ENCODE measurements at places on chromosomes 16 and 17.

DNA sequence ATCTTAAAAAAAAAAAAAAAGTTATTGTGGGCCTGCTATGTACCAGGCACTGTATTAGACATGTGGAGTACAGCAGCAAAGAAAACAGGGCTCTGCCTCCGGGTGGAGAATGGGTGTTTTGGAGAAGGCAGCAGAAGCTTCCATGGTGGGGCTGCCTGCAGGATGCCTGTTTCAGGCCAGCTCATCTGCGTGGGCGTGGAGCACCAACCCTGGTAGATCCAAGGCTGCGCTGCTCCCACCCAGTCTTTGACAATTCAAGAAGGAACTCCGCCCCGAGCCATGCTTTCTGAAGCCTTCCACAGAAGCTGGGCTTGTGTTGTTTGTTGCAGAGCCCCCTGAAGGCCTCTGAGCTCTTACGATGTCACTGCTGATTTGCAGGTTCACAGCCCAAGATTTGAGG is 23.2 kb upstream of the CACNG1 start:
- DNase-seq = no peak

GRCh38 chr17:43079641-43080302 is 45.4 kb downstream of the BRCA1 start:
- DNase-seq = no peak

DNA sequence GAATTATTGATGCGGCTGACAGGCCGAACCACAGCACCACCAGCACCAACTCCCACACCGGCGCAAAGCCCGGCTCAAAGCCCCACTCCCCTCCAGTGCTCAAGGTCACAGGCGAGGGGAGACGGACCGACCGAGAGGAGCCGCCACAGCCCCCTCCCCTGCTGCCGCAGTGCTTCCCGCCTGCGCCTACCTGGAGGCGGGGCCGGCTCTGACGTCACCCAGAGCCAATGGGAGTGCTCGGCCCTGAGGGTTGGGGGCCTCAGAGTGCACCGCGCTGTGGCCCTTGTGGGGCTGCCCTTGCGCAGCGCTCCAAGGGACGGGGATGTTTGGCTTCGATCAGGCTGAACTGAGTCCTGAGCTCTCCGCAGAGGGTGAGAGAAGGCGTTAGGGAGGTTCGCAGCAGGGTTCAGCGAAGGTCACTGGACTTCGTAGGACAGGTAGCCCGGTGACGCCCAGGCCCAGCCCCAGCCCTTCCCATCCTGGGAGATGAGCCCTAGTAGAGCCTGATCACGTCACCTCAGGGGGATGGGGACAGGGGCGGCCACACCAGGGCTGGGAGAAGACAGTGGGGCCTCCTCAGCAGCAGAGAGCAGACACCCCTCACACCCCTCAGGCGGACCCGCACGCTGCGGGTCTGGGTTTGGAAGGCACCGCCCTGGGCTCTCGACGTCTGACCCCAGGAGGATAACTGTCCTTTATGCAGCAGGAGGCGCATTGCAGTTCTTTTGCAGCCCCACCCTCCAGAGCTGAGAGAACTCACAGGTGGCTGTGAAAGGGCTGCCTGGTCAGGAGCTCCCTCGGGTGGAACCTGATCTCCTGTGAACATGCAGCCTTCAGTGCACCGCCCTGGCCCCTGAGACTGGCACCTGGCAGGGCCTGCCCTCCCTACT is 1.5 kb downstream of the NDRG4 start:
- peak; percentile 86 for DNase-seq

DNA sequence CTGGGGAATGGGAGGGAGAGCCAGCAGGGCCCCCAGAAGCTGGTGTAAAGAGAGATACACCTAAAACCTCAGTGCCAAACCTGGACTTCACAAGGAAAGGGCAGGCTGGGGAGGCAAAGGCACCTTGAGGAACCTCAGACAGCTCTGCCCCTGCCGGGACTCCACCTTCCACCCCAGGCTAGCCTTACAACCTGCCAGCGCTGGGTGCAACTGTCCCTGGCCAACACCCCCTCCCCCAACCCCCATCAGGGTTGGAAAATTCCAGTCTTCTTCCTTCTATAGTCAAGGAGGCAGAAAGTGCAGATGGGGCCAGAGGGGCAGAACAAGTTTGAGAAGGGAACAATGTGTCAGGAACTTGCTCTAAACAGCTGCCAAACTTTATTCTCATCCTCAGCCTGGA is 2.2 kb downstream of the YBX2 start:
- DNase-seq = no peak

GRCh38 chr17:76083536-76084182 is 4.7 kb downstream of the ZACN start:
- DNase-seq = no peak

DNA sequence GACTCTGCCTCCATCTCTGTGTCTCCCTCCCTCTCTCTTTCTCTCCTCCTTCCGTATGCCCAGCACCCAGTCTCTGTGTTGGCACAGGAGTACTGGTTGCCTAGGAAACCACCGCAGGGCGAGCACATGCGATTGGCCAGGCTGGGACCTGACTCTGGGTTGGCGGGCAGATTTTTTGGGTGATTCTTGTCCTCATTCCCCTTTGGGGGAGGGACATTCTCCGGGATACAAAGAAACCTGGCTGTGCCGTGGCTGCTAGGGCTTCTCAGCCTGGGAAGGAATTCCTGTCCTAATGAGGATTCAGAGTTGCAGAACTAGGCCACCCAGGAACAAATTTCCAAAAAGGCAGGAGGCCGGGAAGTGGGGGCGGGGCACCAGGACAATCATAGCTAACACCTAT is 168.9 kb downstream of the SHISA9 start:
- peak; percentile 33 for DNase-seq

- no peak for DNase-seq
Measured at GRCh38 chr16:24854607-24855171, 8.9 kb downstream of the SLC5A11 start.

- no peak for DNase-seq
Measured at GRCh38 chr17:17886226-17886625, 49.4 kb upstream of the SREBF1 start.

DNA sequence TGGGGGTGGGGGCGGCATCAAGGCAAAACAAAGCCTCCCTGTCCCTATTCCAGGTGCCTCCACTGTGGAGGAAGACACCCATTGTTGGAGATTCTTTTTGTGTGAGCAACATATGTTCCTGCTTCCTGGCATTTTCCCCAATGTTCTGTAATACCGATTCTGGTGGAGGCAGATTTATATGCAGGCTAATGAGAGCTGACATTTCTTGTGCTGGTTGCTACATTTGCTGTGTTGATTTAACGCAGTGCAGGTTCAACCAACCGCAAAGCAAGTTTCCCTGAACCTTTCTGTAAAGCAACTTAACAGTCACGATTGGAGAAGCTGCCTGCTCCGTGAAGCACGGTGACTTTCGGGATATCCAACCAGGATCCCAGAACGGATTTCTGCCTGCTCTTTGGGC is 260.5 kb downstream of the CBLN1 start:
- DNase-seq = no peak

DNA sequence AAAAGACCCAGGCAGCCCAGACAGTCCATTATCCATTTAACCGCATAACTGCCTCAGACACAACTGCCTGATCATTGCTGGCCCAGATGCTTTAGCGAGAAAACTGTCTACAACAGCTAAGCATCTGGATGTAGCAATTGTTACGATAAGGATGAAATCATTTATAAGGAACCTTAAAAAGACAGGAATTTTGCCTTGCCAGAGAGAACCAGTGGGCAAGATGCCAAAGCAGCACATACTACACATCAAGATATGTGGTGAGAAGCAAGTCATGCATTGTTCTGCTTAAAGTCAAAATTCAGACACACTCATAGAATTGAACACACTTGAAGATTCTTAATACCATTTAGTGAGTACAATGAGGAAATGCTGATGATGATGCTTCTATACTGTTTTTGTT is 1525.3 kb downstream of the CDH8 start:
- no peak for DNase-seq

GRCh38 chr17:46817151-46817900 is 1.2 kb downstream of the WNT3 start:
- DNase-seq = no peak

DNA sequence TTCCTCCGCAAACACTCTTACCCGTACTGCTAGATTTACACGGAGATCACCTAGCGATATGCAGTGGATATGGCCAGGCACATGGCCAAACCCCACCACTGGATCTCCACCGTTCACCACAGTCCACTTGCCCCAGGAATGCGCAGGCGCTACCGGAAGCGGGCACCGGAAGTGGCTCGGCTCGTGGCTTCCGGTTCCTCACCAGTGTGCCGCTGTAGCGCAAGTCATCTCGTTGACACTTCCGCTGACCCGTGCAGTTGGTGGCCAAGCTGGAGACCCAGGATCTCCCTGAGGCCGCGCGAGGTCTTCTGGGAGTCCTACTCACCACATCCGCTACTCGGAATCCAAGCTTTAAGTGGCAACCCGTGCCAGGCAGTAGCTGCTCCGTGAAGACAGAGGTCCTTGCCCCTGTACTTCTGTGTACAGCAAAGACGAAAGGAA is 11.5 kb downstream of the ZNF597 start:
- peak; percentile 44 for DNase-seq

GRCh38 chr17:69912805-69913204 is 162.2 kb upstream of the KCNJ16 start:
- no peak for DNase-seq

DNA sequence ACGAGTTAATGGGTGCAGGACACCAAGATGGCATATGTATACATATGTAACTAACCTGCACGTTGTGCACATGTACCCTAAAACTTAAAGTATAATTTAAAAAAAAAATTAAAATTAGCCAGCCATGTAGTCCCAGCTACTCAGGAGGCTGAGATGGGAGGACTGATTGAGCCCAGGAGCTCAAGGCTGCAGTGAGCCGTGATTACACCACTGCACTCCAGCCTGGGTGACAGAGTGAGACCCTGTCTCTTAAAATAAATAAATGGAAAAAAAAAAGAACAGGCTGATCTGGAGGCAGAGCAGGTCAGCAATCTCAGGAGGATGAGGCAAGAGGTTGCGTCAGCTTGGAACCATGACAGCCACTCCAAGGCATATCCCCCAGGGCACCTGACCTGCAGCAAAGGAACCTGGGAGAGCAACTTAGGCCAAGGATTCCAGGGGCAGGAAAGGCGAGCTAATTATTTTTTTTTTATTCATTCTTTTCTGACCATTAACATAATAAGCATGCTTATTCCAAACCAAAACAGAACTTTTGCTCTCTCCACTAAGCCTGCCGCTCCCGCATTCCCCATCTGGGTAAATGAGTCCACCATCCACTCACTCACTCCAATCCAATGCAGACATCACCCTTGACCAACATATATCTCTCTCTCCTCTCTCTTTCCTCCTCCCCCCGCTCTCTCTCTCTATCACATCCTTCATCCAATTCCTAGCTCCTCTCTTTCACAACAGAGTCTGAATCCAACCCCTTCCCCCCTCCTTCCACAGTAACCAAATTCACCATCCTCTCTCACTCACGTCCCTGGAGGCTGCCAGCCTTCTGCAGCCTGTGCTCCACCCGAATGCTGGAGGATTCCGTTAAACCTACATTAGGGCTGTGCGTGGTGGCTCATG is 47.7 kb downstream of the TK2 start:
- no peak for DNase-seq

DNA sequence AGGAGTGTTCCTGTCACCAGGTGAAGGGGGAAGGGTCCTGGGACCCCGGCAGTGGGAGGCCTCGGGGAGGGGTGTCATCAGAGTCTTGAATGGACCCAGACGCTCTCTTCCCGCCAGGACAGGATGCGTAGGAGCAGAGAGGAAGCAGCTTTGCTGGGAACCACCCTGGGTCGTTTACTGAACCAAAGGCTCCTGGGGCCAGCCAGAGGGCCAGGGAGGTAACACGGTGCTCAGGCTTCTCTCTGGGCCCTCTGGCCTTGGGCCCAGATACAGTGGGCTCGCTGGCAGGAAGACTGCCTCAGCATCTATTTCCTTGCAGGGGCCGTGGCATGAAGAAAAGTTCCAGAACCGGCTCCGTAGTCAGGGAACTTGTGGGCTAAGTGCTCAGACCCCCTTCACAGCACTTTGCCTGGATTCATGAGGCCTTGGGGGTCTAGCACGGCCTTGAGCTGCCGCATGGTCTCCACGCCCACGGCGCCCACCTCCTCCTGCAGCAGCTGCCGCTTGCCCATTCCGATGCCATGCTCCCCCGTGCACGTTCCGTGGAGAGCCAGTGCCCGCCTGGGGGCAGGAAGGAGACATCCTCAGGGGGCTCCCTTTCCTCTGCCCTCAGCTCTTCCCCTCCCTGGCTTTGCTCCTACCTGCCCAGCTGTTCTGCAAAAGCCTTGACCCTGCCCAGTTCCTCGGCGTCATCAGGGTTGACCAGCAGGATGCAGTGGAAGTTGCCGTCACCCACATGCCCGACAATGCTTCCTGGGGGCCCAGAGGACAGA is 4.4 kb downstream of the LDHD start:
- no peak for DNase-seq

GRCh38 chr16:10865991-10866966 is 10.7 kb upstream of the CIITA start:
- no peak for DNase-seq

DNA sequence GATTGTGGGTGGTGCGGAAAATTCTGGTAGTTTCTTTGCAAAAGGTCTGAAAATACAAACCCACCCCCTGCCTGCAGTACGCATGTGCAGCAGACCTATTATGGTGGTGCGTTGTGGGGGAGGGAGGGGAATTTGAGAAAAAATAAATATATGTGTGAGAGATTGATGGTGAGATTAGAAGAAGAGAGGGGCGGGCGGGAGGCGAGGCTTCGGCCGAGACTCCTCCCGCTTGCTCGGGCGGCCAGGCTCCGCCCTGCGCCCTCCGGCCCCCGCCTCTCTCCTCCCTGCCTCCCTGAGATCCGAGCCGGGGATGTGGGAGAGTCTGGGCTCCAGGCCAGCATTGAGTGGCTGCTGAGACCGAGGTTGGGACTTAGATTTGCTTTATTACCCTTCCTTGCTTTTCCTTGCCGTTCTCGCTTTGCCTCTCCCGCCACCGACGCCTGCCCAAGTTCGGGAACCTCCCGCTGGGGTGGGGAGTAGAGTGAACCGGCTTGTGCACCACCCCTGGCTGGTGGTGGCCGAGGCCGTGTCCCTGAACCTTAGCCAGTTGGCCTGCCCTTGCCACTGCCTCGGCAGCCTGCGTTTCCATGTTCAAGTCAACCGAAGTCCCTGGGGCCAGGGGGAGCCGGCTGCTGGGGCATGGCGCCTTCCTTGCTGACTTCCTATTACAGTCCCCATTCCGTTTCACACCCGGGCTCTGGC is 956 bp upstream of the CHD3 start:
- peak; percentile 95 for DNase-seq

DNA sequence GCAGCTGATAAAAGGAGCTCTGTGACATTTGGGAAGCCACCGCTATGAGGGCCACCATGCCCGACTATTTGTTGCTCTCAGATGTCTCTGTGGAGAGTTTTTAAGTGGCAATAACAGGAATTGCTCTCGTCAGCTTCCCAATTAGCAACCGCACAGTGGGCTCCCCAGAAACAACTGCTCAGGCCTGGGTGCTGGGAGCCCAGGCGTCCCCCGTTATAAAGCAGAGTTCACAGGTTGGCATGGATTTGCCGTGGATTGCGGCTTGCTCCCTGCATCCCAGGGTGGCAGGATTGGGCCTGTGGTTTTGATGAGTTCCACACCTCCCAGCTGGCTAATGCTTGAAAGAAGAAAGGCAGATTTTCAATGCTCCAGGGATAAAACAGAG is 289.9 kb downstream of the CPPED1 start:
- DNase-seq = no peak

DNA sequence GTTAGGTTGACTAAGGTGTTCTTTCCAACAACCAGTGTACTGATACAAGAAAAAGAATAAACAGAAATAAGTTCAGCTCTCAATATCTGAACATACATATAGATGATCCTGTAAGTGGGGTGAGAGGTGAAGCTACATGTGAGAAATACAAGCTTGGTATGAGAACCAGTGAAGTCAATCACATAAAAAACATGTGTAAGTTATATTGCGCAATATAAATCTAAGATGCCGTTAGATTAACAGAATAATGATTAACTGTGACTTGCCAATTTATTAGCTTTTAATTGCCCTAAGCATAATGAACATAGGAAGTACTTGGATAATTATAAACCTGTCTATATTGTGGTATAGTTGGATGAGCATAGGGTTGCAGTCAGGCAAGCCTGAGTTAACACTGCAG is 1597.1 kb upstream of the GOT2 start:
- DNase-seq = no peak
